ENCODE measurements at places on chromosomes 7 and 10.

DNA sequence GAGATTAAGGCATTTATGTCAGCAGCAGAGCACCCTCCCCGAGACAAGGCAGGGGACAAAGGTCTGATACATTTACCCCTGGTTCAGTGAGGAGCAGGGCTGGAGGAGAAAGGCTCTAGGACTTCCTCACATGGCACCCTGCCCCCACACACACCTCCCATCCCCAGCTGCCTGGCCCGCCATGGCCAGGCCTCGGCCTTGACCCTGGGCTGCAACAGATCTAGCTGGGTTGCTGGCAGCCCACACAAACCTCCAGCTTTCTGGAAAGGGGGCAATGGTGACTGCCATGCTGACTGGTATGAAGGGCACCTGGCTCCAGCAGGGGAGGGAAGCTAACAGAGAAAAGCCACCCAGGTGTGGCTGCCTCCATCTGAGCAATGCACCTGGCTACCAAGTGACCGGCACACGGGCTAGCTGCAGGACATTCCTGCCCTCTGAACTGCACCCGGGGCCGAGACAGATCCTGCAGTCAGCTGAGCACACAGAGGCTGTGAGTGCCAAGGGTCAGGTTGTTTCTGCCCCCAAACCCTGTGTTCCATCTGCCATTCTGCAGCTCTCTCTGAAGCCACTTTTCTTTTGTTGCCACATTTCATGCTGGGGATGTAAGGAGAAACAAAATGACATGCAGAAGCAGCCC is 85.8 kb upstream of the LRRC18 start:
- no peak for DNase-seq

- no peak for DNase-seq
Measured at GRCh38 chr7:71402684-71403083, 270.7 kb downstream of the GALNT17 start.

- DNase-seq = no peak
Measured at GRCh38 chr7:95925236-95925635, 152.9 kb downstream of the DYNC1I1 start.

DNA sequence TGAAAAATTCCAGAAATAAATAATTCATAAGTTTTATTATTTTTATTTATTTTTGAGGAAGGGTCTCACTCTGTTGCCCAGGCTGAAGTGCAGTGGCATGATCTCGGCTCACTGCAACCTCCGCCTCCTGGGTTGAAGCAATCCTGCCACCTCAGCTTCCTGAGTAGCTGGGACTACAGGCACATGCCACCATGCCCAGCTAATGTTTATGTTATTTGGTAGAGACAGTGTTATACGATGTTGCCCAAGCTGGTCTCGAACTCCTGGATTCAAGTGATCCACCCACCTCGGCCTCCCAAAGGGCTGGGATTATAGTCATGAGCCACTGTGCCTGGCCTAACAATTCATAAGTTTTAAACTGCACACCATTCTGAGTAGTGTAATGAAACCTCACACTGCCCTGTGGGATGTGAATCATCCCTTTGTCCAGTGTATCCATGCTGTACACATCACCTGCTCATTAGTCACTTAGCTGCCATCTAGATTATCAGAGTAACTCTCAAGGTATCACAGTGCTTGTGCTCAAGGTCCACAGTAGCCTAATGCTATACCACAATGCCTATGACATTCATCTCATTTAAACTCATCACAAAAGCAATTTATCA is 17.9 kb downstream of the RTKN2 start:
- DNase-seq = no peak

DNA sequence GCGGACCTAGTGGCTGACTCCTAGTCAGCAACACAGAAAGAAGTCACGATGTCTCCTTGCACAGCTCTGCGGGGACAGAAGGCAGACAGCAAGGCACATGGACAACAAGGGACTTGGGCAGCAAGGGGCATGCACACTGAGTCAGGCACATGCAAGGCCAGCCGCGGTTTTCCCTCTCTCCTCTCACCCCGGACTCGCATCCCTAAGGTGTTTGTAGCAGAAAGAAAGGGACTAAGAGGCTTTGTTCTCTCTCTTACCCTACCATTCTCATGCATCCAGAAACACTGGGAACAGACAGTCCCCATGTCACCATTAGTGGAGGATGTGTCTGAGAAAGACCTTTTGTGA is 193.3 kb upstream of the PHF14 start:
- no peak for DNase-seq

DNA sequence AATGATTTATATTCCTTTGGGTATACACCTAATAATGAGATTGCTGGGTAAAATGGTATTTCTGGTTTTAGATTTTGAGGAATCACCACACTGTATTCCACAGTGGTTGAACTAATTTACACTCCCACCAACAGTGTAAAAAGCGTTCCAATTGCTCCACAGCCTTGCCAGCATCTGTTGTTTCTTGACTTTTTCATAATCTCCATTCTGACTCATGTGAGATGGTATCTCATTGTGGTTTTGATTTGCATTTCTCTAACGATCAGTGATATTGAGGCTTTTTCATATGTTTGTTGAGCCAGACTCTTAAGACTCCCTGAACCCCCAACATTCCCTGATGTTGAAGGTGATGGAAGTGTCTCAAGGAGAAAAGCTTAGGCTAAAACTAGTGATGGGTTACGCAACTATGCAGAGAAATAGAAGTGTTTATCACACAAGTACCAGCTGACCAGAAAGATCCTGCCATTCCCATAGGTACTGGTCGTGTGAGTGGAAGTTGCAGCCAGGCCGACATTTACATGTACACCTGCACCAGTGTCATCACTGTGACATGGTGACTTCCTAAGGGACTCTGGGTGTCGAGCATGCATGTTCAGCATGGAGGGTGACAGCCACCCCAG is 711.2 kb upstream of the NRP1 start:
- no peak for DNase-seq

DNA sequence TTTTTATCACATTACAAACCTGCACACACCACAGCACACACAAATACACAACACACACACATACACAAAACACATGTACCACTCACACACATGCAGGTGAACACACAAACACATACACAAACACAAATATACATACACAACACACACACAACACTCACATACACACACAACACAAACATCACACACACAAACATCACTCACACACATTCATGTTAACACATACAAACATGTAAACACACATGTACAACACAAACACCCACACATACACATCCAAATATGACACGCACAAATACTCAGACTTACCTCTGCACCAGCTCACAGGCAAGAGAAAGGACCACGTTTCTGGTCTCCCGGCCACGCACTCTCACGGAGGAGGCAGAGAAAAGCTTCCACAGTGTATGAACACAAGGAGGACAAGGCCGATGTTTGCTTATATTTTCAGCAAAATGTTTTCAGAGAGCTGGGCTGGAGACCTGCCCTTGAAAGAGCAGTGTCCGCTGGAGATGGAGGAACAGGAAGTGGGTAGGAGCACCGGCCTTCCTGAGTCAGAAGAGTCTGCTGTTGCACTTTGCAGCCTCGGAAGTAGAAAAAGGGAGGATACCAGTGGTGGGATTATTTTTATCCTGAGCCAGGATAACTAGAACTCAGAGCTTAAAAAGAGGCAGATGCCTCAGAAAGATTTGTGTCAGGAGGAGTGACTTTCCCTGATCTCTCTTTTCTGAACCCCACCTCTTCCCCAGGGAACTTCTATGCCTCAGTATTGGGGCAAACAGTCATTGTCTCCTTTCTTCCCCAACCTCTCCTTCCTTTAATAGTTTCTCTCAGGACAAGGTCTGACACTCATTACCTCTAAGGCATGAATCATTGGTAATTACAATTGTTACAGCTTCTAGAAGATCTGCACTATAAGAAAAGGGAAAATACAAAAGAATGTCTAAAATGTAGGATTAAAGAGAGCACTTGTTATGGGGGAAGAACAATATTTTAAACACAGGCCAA is at the start of gene GIMAP6:
GIMAP6 (minus strand) TSS at position 520 of the 999 bp plus-strand sequence. CDS start 2,243 bp downstream, outside the sequence.
- no peak for DNase-seq

DNA sequence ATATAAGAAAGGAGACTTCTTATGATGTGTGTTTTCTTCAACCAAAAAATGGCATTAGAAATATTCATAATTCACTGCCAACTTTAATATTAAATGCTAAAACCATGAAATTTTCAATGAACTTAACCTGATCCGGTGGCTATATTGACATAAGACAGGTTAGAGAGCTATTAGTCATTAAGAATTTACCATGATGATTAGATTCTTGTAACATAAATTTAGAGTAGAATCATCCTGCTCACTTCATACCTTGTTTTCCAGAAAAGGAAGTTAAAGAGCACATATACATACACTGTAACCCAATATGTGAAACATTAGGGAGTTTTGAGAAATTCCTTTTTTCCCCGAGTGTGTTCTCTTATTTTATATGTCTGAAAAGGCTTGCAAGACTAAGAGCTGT is 430.3 kb upstream of the SEMA3A start:
- no peak for DNase-seq

- no peak for DNase-seq
Measured at GRCh38 chr7:130897515-130898419, 163.8 kb upstream of the KLF14 start.

DNA sequence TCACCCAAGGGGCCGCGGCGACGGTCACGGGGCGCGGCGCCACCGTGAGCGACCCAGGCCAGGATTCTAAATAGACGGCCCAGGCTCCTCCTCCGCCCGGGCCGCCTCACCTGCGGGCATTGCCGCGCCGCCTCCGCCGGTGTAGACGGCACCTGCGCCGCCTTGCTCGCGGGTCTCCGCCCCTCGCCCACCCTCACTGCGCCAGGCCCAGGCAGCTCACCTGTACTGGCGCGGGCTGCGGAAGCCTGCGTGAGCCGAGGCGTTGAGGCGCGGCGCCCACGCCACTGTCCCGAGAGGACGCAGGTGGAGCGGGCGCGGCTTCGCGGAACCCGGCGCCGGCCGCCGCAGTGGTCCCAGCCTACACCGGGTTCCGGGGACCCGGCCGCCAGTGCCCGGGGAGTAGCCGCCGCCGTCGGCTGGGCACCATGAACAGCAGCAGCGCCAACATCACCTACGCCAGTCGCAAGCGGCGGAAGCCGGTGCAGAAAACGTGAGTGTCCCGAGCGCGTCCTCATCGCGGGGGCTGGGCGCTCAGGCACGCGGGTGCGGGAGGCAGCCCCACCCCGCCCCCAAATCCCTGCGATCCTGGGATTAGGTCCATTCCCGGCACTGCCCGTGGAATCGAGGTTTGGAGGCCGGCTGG is 509 bp downstream of the AHR start:
- no peak for DNase-seq

DNA sequence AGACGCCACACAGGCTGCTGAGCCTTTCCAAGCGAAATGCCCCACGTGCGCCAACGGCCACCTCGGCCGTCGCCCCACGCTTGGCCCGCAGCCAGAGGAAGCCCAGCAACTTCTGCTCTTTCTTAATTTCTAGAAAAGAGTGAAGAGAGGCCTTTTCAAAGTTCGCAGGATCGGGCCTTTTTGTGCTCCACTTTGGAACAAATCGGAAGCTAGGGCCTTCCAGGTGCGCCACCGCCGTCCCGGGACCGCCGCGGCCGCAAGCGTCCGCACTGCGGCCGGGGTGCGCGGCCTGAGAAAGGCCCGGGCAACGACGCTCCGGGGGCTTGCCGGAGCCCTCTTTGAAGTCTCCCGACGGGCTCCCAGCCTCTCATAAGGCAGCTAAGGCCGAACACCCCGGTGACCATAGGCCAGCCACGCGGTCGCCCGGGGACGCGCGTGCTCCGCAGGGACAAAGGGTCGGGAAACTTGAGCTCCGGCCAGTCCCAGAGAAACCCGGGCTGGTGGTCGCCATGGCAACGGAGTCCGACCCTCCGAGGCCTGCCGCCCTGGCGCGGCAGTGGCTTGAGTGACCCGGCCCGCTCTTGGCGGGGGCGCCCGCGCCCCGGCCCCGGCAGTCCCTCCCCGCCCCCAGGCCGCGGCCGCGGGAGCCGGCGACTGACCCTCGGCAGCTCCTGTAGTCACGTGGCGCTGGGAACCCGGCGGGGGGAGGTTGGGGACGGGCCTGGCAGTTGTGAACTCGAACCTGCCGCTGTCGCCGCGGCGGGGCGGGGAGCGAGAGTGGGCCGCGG is at the start of gene REPIN1:
REPIN1 (plus strand) TSS at position 727 of the 788 bp plus-strand sequence. CDS start 890 bp downstream, outside the sequence.
- DNase-seq = no peak

- no peak for DNase-seq
Measured at GRCh38 chr10:110165239-110165638, 42.2 kb upstream of the MXI1 start.

DNA sequence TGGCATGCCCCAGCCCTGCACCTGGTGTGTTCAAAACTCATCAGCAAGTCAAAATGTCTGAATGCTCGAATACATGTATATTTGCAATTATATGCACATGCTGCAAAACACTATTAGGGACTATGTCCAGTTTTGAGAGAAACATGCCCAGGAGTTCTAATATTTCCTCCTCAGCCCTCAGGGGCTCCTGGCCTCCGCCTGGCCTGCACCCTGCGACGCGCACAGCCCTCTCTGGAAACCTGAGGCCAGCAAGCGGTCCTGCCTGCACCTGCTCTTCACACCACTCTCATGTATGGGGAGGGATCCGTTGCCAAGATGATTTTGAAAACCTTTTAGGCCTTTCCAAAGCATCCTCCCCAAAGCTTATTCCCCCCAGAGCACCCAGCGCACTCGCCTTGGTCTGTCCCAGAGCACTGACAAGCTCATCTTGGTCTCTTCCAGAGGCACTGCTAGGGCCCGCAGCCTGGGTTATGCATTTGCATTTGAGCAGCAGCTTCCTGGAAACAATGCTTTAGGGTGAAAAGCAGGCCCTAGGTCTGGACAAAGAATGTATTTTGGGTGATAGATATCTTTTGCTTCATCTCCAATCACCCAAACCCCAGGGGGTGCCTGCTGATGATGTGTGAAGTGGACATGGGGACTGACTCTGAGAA is 22.6 kb upstream of the CNPY1 start:
- DNase-seq = no peak

GRCh38 chr10:126186766-126187165 is 201.5 kb downstream of the ADAM12 start:
- DNase-seq = no peak

DNA sequence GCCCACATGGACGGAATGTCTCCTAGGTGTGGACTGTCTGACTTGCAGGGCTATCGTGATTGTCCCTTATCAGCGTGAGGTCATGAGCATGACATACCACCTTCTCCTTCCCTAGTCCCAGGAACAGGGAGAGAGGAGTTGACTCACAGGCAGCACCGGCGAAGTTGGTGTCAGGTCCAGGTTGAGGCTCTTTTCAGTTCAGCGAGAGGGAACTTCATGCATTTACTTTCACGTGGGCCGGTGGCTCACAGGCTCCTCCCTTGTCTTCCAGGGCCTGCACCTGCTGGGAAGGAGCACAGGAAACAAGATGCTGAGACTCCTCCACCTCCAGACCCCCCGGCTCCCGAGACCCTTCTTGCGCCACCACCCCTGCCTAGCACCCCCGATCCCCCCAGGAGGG is 46.1 kb downstream of the PROSER2 start:
- DNase-seq = no peak

GRCh38 chr7:69020536-69020935 is 577.7 kb upstream of the AUTS2 start:
- no peak for DNase-seq

- DNase-seq = no peak
Measured at GRCh38 chr10:79283616-79284015, 63.7 kb upstream of the PPIF start.

Measured in brain pericyte (primary cell).